AG09319 (cell line): ENCODE measurements at places on chromosomes 7 and 10.

DNA sequence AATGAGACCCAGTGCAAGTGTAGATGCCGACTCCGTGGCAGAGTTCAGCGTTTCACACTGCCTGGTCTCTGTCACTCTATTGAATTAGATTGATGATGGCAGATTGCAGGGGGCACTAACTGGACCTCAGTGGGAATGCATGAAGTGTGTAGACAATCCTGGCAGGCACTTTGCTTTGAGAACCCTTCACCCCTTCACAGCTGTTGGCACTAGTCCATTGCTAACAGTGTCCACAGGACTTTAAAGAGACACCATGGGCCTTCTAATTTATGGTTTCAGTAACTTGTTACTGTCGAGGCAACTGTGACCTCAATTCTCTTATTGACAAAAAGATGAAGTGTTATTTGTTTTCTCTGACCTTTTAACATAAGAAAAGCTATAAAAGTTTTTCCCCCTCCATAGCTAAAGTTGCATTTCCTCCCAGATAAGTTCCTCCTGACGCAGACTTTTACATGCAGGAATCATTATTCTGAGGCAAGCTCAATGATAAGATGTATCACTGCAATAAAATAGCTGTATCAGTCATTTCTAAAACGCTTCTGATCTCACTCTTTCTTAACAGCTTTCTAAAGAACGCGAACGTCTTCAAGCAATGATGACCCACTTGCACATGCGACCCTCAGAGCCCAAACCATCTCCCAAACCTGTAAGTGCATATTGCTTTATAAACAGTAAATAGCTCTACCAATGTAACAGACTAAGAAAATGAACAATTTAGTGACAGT lies 238.9 kb downstream of the FOXP2 start:
- DNase-seq: no peak

DNA sequence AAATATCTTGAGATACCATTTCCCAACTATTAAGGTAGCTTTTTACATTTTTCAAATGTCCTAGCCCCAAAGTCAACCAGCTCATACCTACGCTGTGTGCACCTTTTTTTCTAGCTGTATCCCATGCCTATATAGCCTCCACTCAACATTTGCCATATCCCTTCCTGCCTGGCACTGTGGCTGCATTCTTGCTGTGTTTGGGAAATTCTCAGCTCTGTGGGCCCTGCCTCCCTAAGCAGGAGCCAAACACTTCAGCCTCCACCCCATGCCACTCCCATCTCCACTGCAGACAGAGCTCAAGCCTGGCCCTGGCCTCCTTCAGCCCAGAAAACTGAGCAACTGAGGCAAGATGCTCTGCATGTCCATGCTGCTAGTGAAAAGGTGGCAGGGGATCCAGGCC lies 141.3 kb downstream of the RAB11FIP2 start:
- no peak for DNase-seq

DNA sequence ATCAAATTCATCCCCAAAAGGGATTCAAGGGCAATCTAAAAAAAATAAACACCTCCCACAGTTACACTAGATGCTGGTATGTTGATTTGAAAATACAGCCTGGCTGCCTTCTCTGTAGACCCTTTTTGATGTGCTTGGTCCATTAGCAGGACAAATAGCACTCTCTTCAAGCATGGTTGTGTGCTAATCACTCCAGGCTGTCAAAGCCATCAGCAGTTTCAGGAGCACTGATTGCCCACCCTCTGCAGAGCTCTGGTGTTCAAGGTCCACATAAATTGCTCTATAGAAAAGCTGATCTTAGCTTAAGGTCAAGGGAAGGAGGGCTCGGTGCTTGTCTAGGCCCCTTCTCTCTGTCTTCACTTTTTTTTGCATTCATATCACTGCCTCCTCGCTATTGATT lies 35.4 kb downstream of the PRR15 start:
- DNase-seq: no peak

DNA sequence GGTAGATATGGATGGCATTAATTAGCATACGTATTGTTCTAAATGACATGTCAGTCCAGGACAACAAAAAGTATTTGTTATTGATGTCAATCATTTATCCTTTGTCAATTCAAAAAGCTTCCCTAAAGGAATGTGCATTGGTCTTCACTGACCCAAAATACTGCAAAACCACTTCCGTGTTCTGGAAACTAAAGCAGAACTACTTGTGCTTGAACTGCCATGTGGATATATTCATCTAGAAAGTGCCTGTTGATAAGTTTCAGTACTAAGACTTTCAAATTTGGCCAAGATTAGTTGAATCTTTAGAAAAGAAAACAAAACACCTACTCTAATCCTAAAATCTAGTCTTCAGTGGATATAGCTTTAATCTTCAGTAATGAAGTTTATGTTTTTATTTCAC lies 242.1 kb upstream of the PPP1R3A start:
- no peak for DNase-seq

- DNase-seq: no peak
Measured at GRCh38 chr7:131011976-131012375, 278.0 kb upstream of the KLF14 start.

- DNase-seq: no peak
Measured at GRCh38 chr7:69739190-69739589, 140.9 kb downstream of the AUTS2 start.

DNA sequence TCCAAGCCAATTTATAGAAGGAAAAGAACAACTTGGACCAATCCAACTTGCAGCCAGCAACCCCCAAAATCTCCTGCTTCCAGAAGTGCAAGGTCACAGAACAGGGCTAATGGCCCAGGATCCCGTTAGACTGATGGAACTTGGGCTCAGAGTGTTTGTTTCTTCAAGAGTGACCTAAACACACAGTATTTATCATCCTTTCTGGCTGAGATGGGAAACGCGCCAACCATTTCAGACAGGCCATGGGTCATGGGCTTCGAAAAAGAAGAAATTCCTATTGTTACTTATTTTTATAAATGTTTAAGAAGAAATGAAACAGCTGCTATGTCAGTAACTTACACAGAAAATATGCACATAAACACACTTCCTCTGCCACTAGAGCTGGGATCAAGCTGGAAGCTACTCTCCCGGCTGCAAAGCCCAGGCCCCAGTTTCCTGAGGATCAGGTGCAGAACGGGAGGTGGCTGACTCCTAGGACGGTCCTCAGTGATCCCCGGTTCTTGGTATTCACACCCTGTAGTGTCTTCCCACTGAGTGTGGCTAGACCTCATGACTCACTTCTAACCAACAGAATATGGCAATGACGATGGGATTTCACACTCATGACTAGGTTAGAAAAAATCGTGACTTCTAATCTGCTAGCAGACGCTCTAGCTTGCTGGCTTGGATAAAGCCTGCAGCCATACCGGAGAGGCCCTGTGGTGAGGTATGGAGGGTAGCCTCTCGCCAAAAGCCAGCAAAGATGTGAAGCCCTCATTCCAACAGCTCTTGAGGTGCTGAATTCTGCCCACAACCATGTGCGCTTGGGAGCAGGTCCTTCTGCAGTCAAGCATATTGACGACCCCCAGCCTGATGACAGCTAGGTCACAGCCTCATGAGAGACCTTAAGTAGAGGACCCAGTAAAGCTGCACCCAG lies 60.2 kb downstream of the CHST15 start:
- DNase-seq: no peak

DNA sequence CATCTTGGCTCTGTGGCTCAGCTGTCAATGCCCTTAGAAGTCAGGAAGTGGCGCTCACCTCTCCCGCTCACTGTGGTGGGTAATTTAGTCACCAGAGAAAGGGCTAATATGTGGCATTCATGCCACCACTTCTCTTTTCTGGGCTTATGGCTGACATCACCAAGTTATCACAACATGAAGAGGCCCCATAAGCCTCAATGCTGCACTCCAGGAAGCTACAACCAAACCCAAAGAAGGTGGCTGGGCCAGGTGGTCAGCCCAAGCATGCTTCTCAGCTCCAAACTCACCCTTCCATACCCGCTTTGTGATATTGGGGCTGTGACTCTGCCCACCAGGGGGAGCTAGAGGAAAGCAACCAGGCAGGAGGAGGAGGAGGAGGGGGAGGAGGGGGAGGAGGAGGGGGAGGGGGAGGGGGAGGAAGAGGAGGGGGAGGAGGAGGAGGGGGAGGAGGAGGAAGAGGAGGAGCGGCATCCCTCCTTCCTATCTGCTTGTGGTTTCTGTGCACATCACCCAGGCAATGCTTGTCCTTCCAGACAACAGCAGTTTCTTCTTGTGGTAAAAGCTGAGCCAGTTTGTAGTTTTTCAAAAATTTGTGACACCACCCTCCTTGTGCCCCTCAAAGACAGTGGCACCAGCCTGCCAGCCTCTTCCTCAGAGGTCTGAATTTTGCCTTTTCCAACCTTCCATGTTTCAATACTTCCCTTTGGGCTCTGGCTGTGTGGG lies 42.1 kb downstream of the CYP26A1 start:
- DNase-seq: no peak

- peak; percentile 53 for DNase-seq
Measured at GRCh38 chr10:119368991-119369869, 161.9 kb downstream of the GRK5 start.

DNA sequence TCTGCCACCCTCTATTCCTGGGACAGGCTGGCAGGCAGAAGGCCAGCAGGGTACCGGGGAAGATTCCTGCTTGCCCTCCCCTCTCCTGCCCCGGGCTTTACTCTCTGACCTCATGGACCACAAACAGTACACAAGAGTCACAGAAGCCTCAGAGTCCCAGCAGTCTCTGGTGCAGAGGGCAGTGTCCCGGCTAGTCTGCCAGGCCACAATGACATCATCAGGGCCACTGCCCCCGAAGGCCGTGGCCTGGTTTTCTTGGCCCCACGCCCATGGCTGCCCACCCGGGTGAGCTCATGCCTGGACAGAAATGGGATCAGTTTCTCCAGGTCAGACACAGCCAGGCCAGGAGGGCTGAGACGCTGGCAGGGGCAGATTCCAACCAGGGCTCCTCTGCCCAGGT lies 91.9 kb downstream of the MYL10 start:
- no peak for DNase-seq

- no peak for DNase-seq
Measured at GRCh38 chr7:131075406-131075805, 252.3 kb upstream of the MKLN1 start.

DNA sequence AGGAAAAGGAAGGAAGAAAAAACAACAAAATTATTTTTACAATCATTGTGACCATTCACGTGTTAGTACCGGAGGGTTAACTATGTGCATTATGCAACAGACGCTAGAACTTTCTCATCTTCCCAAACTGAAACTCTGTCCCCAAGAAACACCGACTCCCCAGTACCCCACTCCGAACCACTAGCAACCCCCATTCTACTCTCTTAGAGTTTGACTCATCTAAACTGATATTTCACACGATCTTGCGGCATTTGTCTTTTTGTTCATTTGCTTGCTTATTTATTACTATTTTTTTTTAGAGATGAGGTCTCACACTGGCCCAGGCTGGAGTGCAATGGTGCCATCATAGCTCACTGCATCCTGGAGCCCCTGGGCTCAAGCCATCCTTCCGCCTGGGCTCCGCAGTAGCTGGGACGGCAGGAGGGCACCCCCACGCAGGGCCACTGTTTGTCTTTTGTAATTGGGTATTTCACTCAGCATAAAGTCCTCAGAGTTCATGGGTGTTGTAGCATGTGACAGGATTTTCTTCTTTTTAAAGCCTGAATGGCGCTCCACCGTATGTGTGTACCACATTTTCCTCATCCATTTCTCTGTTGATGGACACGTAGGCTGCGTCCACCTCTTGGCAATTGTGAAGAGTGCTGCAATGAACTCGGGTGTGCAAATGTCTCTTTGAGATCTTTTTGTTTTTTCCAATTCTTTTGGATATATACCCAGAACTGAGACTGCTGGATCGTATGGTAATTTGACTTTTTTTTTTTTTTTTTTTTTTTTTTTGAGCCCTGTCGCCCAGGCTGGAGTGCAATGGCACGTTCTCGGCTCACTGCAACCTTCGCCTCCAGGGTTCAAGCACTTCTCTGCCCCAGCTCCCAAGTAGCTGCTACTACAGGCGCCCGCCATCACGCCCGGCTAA lies 9.5 kb downstream of the MNX1 start:
- no peak for DNase-seq

DNA sequence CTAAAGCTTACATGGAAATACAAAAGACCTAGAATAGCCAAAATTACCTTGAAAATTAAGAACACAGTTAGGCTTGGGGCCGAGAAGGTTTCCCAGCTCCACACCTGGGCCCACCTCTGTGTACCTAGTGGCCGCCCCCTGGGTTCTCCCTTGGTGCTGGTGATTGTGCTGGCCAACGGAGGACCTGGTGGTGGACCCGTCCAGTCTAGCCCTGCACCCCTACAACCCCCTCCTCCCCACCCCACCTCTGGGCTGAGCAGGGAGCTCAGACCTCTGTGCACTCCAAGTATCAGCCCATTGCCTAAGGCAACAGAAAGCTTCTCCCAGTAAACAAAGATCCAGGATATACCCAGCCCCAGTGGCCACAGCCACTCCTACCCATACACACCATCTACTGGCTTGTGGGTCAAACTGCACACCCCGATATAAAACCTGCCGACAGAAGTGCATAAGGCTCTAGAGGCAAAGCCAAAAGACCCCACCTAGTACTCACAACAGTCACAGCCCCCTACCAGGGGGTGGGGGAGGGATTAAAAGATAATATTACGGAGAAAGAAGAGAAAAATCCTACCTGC lies 105.0 kb upstream of the DIP2C start:
- DNase-seq: no peak

DNA sequence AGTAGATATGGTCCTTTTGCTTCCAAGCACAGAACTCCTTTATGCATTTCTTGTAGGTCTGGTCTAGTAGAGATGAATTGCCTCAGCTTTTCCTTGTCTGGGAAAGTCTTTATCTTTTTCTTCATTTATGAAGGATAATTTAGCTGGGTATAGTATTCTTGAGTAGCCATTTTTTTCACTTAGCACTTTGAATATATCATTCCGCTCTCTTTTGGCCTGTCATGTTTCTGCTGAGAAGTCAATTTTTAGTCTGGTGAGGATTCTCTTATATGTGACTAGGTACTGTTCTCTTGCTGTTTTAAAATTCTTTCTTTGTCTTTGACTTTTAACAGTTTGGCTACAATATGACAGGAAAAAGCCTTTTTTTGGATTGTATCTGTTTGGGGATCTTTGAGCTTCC lies 68.6 kb upstream of the IMMP2L start:
- DNase-seq: no peak

DNA sequence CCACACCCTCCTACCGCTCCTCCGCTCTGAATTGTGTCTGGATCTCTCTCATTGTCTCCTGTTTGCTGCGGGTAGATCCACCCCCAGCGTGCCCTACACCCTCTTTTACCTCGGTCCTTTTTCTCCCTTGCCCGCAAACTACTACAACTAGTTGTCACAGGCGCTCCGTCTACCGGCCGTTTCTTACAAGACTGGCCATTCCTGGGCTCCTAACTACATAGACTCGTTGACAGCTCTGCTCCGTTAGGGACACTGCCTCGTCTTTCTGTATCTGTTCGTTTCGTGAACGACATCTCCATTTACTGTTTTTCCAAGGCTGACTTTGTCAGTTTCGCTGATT lies 786 bp downstream of the TAF3 start:
- peak; percentile 11 for DNase-seq
